Kasumi-1 (cell line): ENCODE measurements at places on chromosomes 11 and 22.
A peak's percentile ranks its signal among the peaks of the same experiment; 100 is the strongest.

- DNase-seq: peak; percentile 22
Observed at GRCh38 chr11:118870396-118871343, 13.0 kb upstream of the CXCR5 start.

- no peak for DNase-seq
Observed at GRCh38 chr11:131616481-131617140, 246.2 kb downstream of the NTM start.

DNA sequence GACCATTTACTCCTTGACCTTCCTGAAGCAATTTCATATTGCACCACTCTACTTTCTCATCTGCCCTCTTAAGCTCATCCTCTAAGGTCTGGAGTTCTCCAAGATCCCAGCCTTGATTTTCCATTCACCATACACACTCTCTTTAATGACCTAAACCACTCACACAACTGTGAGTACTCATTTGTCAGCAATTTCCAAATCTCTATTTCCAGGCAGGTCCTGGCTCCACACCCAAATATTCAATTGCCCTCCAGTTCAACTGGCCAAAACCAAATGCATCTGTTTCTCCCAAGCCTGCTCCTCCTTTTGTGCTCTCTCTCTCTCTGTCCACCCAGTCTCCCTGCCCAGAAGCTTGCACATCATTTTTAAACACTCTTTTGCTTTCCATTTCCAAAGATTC, 39.6 kb downstream of the NEU3 start:
- no peak for DNase-seq

DNA sequence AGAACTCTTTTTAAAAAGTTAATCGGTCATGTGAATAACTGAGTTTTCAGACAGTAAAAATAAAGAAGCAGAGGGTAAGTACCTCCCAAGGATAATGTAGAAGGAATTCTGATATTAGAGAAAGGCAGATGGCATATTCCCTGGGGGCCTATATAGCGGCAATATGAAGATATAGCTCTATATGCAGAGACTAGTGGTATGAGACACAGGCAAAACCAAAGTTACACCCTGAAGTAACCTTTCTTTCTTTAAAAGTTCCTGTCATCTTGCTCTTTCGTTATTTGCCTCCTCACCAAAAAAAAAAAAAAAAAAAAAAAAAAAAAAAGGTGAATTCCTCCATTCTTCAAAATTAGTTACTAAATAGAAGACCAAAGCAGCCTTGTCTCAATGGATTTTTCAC, 76.2 kb upstream of the ARHGAP32 start:
- DNase-seq: no peak

DNA sequence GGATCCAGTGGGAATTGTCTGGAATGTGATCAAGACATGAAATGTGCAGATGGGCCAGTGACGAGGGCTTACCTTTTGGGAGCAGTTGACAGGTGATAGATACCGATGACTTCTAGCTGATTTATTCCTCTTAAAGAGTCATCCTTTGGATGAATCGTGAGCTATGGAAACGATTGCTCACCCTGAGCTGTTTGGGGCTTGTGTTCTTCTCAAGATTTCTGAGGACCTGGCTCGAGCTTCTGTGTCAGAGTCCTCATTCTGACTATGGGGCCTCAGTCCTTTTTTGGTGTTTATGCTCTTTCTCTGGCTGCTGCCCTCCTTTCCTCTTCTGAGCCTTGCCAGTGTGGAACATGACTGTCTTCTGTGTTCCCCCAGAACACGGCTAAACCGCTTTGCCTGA, 11.9 kb upstream of the AMPD3 start:
- DNase-seq: no peak

GRCh38 chr11:102654761-102655160, 29.6 kb upstream of the MMP20 start:
- DNase-seq: no peak

DNA sequence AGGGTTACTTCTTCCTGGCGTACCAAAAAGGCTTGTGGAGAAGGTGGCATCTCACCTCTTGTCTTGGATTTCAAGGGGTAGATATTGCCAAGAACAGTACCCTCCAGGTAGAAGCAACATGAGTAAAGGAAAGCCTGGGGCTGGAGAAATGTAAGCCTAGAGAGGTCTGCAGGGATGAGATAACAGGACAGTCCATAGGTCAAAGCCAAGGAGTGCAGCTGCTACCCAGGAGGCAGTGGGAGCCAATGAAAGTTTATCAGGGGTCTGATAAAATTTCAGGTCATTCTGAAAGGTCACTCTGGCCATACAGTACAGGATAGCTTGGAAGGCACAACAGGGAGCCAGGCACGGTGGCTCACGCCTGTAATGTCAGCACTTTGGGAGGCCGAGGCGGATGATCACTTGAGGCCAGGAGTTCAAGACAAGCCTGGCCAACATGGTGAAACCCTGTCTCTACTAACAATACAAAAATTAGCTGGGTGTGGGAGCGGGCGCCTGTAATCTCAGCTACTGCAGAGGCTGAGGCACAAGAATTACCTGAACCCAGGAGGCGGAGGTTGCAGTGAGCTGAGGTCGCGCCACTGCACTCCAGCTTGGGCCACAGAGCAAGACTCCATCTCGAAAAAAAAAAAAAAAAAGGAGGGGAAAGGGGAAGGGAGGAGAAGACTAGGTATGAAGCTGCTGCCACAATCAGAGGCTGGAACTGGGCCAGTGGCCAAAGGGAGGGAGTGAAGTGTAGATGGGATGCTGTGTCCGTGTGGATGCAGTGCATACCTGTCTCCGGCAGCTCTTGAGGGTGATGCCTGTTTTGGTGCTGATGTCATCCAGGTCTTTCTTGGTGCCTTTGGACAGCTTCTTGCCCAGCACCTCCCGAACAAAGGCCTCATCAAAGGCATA, 1.2 kb downstream of the FIBP start:
- no peak for DNase-seq

DNA sequence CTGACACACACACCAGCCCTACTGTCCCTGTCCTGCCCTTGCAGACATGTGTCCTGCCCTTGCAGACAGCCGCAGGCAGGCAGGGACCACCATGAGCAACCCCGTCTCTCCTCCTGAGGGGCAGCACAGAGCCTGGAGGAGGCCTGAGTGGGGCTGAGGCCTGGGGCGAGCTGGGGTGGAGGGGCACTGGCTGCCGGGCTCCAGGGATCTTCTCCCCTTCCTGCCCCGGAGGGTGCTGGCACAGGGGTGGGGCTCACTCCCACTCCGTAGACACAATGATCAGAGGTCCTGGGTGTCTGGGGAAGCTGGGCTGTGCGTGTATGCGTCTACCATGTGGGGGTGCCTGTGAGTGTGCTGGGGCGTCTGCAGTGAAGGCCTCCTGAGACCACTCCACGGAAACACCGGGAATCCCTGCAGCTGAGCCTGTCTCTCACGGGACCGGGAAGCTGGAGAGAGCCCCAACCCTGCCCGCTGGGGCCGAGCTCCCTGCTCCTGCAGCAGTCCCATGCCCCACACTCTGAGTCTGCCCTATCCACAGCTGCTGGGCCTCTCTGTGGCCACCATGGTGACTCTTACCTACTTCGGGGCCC, 588 bp downstream of the TSPAN32 start:
- no peak for DNase-seq

DNA sequence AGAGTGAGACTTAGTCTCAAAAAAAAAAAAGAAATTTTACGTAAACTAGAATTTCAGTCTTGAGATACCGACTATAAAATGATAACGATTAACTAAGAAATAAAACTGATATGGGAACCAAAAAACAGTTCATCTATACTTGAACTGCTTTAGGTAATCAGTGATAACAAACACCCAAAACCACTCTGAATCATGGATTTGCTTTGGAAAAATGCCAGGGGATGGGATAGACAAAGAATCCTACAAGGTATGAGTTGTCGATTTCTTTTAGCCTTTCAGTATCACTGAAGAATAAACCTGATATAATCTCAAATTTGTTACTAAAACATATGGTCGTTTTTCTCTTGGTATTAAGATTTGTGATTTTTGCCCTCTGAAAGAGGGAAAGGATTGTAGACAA, 13.7 kb downstream of the CSTF3 start:
- DNase-seq: no peak

DNA sequence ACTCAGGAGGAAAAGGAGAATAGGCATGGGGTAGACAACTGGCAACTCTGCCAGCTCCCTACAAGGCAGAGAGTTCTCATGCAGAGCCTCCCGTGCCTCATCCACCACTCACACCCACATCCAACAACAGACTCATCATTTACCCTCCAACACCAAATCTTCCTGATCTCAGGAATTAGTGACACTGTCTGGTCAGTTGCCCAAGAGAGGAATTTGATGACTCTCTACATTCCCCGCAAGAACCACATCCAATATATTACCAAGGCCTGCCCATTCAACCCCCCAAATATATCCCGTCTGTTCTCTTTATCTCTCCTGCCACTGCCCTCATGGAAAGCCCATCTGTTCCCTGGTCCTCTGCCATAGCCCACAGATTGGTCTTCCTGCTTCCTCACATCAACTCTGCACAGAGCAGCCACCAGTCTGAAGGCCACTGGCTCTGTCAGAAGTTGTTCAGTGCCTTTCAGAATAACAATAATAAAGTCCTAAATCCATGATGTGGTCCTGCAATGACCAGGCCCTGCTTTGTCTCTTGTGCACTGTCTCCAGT, 57.5 kb upstream of the CD82 start:
- DNase-seq: no peak

DNA sequence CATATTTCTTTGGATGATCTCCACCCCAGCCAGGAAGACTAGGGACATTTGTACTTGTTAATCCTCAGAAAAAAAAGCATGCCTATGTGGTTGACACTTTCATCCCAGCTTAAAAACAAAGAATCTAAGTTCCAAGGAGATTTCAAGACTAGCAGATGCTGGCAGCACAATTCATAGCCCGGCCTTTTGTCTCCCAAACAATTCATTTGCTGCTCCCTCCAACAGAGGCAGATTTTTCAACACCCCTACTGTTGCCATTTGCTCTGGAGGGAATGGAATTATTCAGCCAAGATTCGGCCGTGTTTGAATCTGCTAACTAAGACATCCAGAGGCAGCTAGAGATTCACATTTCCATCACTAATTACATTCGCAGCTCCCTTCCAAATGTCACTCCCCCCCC, 15.3 kb downstream of the P2RX3 start:
- no peak for DNase-seq

DNA sequence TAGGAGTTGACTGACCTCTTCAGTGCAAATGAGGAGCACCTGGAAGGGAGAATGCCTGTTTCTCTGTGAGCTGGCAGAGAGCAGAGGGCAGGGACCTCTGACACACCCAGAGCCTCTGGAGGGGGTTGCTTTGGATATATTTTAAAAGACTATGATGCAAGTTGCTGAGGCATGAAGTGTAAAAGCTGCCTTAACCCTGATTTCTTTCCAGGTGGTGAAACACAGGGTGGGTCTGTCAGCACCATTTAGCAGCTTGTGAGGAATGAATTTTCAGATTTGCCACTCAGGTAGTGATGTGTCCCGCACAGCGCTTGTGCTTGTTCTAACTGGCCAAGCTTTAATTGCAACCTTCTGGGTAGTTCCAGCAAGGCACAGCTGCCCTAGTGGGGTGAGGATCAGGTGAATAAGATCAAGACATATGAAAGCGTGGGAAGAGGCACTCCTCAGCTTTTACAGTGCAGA, 90.2 kb downstream of the SWAP70 start:
- DNase-seq: no peak

GRCh38 chr11:70483077-70483861, 84.9 kb downstream of the CTTN start:
- DNase-seq: no peak
